Activated naive CD8-positive, alpha-beta T cell treated with anti-CD3 and anti-CD28 coated beads, Interleukin-2, amount 50 U/mL, for 24 hours (primary cell): ENCODE measurements at places on chromosomes 4 and X.

- H3K4me1 ChIP-seq = peaks cover 6% of the 10 kb centered on the region
- no peak overlapping the region for H3K27ac ChIP-seq
- no peak overlapping the region for H3K4me3 ChIP-seq
- peaks cover 2% of the 10 kb centered on the region for H3K27me3 ChIP-seq
- DNase-seq = no peak
These were observed 9.9 kb downstream of the NSG1 start for GRCh38 chr4:4396628-4397440.

DNA sequence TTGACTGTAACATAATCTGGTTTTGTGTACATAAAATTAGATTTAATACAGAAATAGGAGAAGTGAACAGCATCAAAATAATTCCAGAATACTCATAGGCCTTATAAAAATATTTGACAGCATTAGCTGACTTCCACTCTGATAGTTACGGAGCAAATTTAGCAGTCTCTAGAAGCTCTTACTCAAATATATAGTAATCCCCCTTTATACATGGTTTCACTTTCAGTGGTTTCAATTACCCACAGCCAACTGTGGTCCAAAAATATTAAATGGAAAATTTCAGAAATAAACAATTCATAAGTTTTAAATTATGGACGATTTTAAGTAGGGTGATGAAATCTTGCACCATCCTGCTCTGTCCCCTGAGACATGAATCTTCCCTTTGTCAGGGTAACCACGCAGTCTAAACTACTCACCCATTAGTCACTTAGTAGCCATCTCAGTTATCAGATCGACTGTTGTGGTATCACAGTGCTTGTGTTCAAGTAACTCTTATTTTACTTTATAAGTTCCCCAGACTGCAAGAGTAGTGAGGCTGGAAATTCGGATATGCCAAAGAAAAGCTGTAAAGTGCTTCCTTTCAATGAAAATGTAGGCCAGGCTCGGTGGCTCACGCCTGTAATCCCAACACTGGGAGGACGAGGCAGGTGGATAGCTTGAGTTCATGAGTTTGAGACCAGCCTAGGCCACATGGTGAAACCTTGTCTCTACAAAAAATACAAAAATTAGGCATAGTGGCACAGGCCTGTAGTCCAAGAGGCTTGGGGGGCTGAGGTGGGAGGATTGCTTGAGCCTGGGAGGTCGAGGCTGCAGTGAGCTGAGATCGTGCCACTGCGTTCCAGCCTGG, 17.2 kb upstream of the RTL9 start:
- H3K4me3 ChIP-seq = no peak overlapping the region
- peaks cover 13% of the 10 kb centered on the region for H3K4me1 ChIP-seq
- no peaks in the 10 kb centered on the region for H3K36me3 ChIP-seq
- no peak for DNase-seq
- H3K27ac ChIP-seq = peak overlapping the region; percentile 85

DNA sequence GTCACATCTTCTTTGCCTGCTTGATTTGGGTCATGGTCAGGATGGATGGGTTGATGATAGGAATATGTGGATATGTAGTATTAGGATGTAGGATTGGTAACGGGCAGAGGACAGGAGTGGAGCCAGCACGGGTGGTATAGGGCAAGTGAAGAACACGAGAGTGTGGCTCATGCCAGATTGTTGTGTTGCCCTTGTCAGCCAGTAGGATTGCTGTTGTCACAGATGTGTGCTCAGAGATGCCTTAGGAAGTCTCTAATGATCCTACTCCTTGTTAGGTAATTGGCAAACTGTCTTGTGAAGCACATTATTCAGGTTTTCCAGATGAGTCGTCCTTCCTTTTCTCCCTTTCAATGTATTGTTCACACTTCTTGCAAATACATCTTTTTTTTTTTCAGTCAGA, 5.5 kb downstream of the ATP10D start:
- no peaks in the 10 kb centered on the region for H3K36me3 ChIP-seq
- H3K27ac ChIP-seq = no peak overlapping the region
- DNase-seq = no peak

GRCh38 chr4:93461541-93461940, 367.0 kb upstream of the ATOH1 start:
- DNase-seq = no peak
- H3K4me1 ChIP-seq = no peaks in the 10 kb centered on the region
- H3K36me3 ChIP-seq = no peaks in the 10 kb centered on the region

DNA sequence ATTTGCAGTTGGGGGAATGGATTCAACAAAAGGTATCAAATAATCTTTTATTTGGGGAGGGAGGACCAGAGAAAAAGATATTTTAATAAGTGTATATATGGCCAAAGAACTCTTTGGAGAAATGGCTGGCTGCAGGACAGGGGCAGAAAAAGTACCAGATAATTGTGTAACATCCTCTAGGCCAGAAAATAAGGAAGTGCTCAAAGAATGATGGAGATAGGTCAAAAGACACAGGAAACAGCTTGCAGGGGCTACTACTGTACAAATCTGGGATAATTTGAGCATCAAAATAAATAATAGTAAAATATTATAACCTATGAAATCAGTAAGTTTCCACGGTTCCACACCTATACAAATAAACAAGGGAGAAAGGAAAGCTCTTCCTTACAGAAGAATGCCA, 34.8 kb downstream of the KLHL5 start:
- no peaks in the 10 kb centered on the region for H3K27me3 ChIP-seq
- H3K27ac ChIP-seq = no peak overlapping the region
- DNase-seq = no peak
- H3K4me3 ChIP-seq = no peak overlapping the region

GRCh38 chr4:78059524-78059889, 2.4 kb downstream of the FRAS1 start:
- H3K27me3 ChIP-seq = peaks cover 71% of the 10 kb centered on the region
- no peaks in the 10 kb centered on the region for H3K36me3 ChIP-seq
- DNase-seq = peak; percentile 7
- H3K4me3 ChIP-seq = peak overlapping the region; percentile 46

- H3K4me1 ChIP-seq = peaks cover 25% of the 10 kb centered on the region
- peaks cover 4% of the 10 kb centered on the region for H3K36me3 ChIP-seq
- H3K27ac ChIP-seq = no peak overlapping the region
These were observed 6.9 kb upstream of the CLOCK start for GRCh38 chr4:55553441-55554201.

DNA sequence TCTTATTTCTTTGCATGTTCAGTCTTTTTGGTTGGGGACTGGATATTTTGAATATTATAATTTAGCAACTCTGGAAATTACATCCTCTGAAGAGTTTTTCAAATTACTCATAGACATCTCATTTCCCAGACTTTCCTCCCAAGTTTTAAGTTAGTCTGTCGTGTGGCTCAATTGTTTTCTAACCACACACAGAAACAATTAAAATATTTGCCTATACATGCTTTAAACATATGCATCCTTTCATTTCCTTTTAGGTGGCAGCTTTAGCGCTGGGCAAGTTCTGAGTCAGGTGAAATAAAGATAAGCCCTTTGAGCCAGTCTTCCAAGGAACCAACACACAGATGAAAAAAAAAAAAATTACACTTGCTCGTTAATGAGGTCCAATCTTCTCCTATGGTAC, 307.0 kb upstream of the SPOCK3 start:
- DNase-seq = no peak
- H3K27ac ChIP-seq = no peak overlapping the region
- H3K4me3 ChIP-seq = no peak overlapping the region
- no peaks in the 10 kb centered on the region for H3K36me3 ChIP-seq
- no peaks in the 10 kb centered on the region for H3K27me3 ChIP-seq

GRCh38 chr4:64882311-64883086, 473.2 kb upstream of the TECRL start:
- no peak overlapping the region for H3K4me3 ChIP-seq
- H3K27ac ChIP-seq = no peak overlapping the region
- peaks cover 2% of the 10 kb centered on the region for H3K4me1 ChIP-seq

GRCh38 chr4:22707390-22707789, 14.7 kb downstream of the GBA3 start:
- H3K4me1 ChIP-seq = peaks cover 2% of the 10 kb centered on the region
- no peak overlapping the region for H3K4me3 ChIP-seq
- no peak overlapping the region for H3K27ac ChIP-seq
- H3K36me3 ChIP-seq = no peaks in the 10 kb centered on the region
- peaks cover 4% of the 10 kb centered on the region for H3K27me3 ChIP-seq
- no peak for DNase-seq

GRCh38 chr4:173074501-173074946, 94.1 kb upstream of the GALNT7 start:
- DNase-seq = no peak
- H3K4me3 ChIP-seq = no peak overlapping the region

- H3K4me3 ChIP-seq = no peak overlapping the region
- H3K27ac ChIP-seq = no peak overlapping the region
- H3K27me3 ChIP-seq = peaks cover 3% of the 10 kb centered on the region
- DNase-seq = no peak
- no peaks in the 10 kb centered on the region for H3K36me3 ChIP-seq
- no peaks in the 10 kb centered on the region for H3K4me1 ChIP-seq
These were observed 38.0 kb upstream of the HELT start for GRCh38 chr4:184980261-184980660.

- peaks cover 2% of the 10 kb centered on the region for H3K27me3 ChIP-seq
- DNase-seq = no peak
- no peak overlapping the region for H3K27ac ChIP-seq
These were observed 261.0 kb downstream of the BMPR1B start for GRCh38 chr4:95018785-95019184.

DNA sequence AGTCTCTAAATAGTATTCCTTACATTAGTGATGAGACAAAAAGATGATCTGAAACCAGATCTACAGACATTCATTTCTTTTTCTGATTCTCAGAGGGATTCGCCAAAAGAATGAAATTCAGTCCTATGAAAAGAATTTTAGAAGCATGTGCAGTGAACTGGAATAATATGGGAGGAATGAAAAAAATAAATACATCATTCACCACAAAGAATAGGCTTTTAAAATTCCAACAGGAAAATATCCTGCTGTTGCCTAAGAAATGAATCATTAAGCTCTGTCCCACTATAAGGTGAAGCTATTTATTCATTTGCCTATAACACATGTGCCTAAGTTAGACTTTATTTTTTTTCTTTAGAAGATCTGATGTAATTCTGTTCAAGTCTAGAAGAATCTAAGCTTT, 165.9 kb downstream of the IL15 start:
- no peak overlapping the region for H3K4me3 ChIP-seq
- no peak overlapping the region for H3K27ac ChIP-seq
- H3K27me3 ChIP-seq = no peaks in the 10 kb centered on the region
- no peak for DNase-seq
- no peaks in the 10 kb centered on the region for H3K36me3 ChIP-seq
- peaks cover 3% of the 10 kb centered on the region for H3K4me1 ChIP-seq

DNA sequence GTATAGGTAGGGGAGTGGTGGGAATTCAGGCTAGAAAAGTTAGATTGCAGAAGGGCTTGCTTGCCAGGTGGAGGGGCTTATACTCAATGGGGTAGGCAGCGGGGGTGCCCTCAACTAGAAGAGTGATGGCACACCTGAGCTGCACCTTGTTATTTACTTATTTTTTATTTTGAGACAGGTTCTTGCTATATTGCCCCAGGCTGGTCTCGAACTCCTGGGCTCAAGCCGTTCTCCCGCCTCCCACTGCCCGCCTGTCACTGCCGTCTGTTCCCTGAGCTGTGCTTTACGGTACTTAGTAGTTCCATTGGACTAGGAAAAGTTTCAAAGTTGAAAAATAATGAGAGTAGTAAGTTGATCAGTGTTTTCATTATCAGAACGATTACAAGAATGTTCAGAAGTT, 2.0 kb downstream of the ZFX start:
- H3K27me3 ChIP-seq = no peaks in the 10 kb centered on the region
- peak overlapping the region; percentile 88 for H3K27ac ChIP-seq
- peaks cover 24% of the 10 kb centered on the region for H3K36me3 ChIP-seq
- peak overlapping the region; percentile 87 for H3K4me3 ChIP-seq
- DNase-seq = no peak
- peaks cover 64% of the 10 kb centered on the region for H3K4me1 ChIP-seq

- no peaks in the 10 kb centered on the region for H3K27me3 ChIP-seq
- no peaks in the 10 kb centered on the region for H3K4me1 ChIP-seq
- no peak overlapping the region for H3K27ac ChIP-seq
- H3K36me3 ChIP-seq = no peaks in the 10 kb centered on the region
- no peak for DNase-seq
These were observed 303.8 kb downstream of the SPOCK3 start for GRCh38 chr4:166930464-166930863.

DNA sequence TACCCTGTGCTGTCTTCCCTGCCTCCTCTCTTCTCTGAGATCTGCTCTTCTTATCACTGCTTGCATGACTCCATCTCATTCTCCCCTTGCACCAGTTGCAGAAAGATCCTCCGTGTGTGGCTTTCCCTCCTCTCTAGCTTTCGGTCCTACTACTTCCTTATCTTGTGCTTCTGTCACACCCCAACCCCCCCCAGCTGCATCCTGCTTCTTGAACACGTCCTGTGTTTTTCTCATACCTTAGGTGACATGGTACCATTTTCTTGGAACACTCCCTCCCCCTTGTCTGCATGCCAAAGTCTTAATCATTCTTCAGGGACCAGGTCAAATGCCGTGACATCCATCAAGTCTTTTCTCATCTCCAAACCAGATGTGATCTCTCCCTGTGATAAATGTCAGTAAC, 46.4 kb downstream of the FHL1 start:
- H3K27ac ChIP-seq = peak overlapping the region; percentile 71
- H3K4me1 ChIP-seq = peaks cover 28% of the 10 kb centered on the region
- no peaks in the 10 kb centered on the region for H3K27me3 ChIP-seq
- peaks cover 3% of the 10 kb centered on the region for H3K36me3 ChIP-seq
- peak overlapping the region; percentile 27 for H3K4me3 ChIP-seq

- DNase-seq = no peak
- H3K36me3 ChIP-seq = no peaks in the 10 kb centered on the region
- no peak overlapping the region for H3K27ac ChIP-seq
- H3K4me1 ChIP-seq = no peaks in the 10 kb centered on the region
- no peak overlapping the region for H3K4me3 ChIP-seq
- no peaks in the 10 kb centered on the region for H3K27me3 ChIP-seq
These were observed 84.7 kb downstream of the CRMP1 start for GRCh38 chr4:5808081-5808741.

- H3K27ac ChIP-seq = no peak overlapping the region
- DNase-seq = no peak
These were observed 335.0 kb upstream of the GALNTL6 start for GRCh38 chr4:171478181-171478580.
